ENCODE measurements at places on chromosomes 5 and 9. TPM values are rescaled to one million over a fixed set of nuclear protein-coding genes. Genes with fewer than 3 reads are reported as not detected.

DDX31 gene
- 10.3 TPM for total RNA-seq

TNPO1 gene
- 81.2 TPM for total RNA-seq

ADAMTS16 gene
- 0.94 TPM for total RNA-seq

C5orf52 gene
- total RNA-seq = not detected

ACTBL2 gene
- 0.13 TPM for total RNA-seq

PRUNE2 gene
- 561 TPM for total RNA-seq

ADCY2 gene
- 15.9 TPM for total RNA-seq

PCDHB15 gene
- 3.2 TPM for total RNA-seq

SLCO6A1 gene
- not detected for total RNA-seq

DMGDH gene
- 7.3 TPM for total RNA-seq
